ENCODE measurements at places on chromosomes 6 and 20. TPM values are rescaled to one million over a fixed set of nuclear protein-coding genes. Genes with fewer than 3 reads are reported as not detected.

DNA sequence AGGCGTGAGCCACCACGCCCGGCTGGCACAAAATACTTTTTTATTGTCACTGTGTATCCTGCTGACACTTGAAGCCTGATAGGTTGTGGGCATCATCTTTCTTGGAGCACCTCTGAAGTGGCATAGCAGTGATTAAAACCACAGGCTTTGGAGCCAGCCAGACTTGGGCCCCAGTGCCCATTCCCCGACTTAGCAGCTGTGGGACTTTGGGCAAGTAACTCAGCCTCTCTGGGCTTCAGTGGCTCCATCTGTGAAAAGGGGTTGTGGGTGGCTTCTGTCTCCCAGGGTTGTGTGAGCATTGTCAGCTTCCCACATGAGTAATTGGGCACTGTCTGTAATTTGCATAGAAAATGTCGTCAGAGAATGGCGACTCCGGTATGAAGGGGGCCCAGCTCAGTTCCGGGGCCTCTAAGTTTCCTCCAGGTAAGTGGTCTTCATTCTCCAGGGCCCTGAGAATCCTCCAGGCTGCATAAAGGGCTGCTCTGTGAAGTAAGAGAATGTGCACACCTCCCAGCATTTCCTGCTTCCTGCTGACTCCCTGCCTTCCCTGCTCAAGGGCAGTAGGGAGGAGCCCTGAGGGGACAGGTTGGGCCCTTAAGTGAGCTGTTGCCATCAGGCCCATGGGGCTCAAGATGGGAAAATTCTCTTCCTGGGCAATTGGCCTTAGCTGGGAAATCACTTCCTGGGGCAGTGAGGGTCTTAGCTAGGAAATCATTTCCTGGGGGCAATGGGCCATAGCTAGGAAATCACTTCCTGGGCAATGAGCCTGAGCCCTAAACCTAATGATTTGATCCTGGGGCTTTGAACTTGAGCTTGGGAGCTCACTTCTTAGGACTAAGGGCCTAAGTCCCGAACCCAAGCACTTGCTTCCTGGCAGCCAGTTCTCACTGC lies 27.2 kb downstream of the ARHGAP40 start:
- H3K36me3 ChIP-seq: no peaks in the 10 kb centered on the region
- no peak overlapping the region for H3K4me3 ChIP-seq
- DNase-seq: no peak
- H3K27me3 ChIP-seq: peaks cover 9% of the 10 kb centered on the region
- H3K4me1 ChIP-seq: peaks cover 3% of the 10 kb centered on the region

- H3K4me3 ChIP-seq: no peak overlapping the region
- no peak for DNase-seq
- H3K27me3 ChIP-seq: no peaks in the 10 kb centered on the region
Observed at GRCh38 chr6:40042232-40042631, 108.0 kb upstream of the MOCS1 start.

The BTNL2 gene
- total RNA-seq: not detected

The MLN gene
- total RNA-seq: not detected
